ENCODE measurements at places on chromosomes 2 and 18. TPM values are rescaled to one million over a fixed set of nuclear protein-coding genes. Genes with fewer than 3 reads are reported as not detected.

Gene LYPD6
- total RNA-seq: 0.26 TPM

Gene GEN1
- 2.7 TPM for total RNA-seq

Gene OBSL1
- total RNA-seq: 15.2 TPM

Gene AQP12A
- not detected for total RNA-seq

Gene VWA3B
- total RNA-seq: not detected

Gene EVX2
- total RNA-seq: not detected

Gene BOLL
- not detected for total RNA-seq

Gene PKDCC
- total RNA-seq: 0.79 TPM

Gene GREB1
- under 0.01 TPM for total RNA-seq

Gene TTN
- total RNA-seq: under 0.01 TPM

Gene SLC9A2
- total RNA-seq: under 0.01 TPM

Gene CHMP3
- total RNA-seq: 60.6 TPM

Gene FANCL
- total RNA-seq: 10.8 TPM

Gene CAB39
- 87.4 TPM for total RNA-seq

Gene KIF5C
- total RNA-seq: not detected

Gene ACKR3
- 22.0 TPM for total RNA-seq

Gene MRPL19
- 51.6 TPM for total RNA-seq

Gene NFATC1
- 1.7 TPM for total RNA-seq

Gene KCNG3
- total RNA-seq: not detected

All from bronchial epithelial cell (primary cell).